Amygdala (tissue), 56 donors: ENCODE measurements at places on chromosomes 6 and 20.
A peak's percentile ranks its signal among the peaks of the same experiment; 100 is the strongest.

- DNase-seq, result no peak
These were observed 70.4 kb downstream of the METTL24 start for GRCh38 chr6:110287462-110288341.

GRCh38 chr6:47413752-47414422, 63.7 kb upstream of the CD2AP start:
- no peak for DNase-seq

GRCh38 chr6:48525849-48526248, 414.9 kb upstream of the PTCHD4 start:
- no peak for DNase-seq

GRCh38 chr20:48702455-48702913, 125.3 kb downstream of the PREX1 start:
- no peak for DNase-seq

DNA sequence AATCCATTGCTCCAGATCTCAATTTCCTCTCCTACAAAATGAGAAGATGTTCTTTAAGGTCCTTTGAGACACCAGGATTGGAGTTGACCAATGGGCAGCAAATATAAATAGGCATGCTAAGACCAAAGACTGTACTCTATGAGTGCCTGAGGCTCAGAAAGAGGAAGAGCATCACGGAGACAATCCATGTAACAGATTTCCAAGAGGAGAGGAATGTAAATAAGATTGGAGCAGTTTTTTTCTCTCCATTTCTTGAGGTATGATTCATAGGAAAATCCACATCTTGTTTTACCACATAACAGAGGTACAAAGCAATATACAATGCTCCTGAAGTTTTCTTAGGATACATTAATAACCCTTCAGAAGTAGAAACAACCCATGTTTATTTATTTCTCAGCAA, 109.8 kb downstream of the UBE3D start:
- DNase-seq, result no peak

DNA sequence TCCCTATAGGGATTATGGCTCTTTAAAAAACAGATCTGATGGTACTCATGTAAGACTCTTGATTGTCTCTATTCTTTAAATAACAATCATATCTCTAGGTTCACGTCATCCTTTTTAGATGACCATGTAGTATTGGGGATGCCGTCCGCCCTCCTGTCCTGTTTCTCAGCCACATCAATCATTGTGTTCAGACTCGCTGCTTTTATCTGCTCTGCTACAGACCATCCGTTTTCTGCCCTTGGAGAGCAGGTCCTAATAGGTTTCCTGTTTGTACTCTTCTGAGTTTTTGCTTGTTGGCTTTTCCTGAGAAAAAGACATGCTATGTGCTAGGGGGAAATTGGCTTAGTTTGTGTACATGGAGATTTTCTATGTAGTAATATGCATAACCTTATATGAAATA, 76.8 kb downstream of the SASH1 start:
- no peak for DNase-seq

GRCh38 chr6:10312445-10312844, 102.4 kb downstream of the TFAP2A start:
- DNase-seq, result no peak

DNA sequence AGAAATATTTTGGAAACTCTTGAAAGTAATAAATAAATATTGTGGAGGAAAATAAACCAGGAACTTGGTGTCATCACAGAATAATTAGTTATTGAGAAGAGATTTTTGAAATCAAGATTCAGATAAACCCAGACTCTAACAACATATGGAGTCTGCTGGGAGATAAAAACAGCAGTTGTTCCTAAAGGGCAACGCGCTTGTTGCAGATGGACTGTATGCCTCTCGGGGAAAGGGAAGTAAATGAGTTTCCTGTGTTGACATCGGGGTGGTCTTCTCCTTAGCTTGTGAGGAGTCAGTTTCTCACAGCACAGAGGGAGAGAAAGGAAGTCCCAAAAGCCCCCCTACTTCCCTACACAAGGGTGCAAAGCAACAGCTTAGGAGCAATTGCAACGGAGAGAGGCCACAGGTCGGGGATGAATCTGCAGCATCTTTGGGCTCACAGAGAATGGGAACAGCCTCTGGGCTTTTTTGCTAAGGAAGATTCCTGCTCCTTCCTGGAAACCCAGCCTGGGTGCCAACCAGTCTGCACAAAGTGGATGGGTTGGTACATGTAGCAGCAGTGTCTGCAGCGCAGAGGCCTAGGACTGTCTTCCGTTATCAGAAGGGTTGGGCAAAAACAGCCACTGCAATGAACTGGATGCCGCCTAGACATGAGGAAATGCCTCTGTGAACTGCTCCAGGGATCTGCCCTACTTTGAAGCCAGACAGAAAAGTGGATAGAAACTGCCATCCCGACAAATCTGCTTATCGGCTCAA, 603.0 kb upstream of the NRSN1 start:
- DNase-seq, result peak; percentile 1

DNA sequence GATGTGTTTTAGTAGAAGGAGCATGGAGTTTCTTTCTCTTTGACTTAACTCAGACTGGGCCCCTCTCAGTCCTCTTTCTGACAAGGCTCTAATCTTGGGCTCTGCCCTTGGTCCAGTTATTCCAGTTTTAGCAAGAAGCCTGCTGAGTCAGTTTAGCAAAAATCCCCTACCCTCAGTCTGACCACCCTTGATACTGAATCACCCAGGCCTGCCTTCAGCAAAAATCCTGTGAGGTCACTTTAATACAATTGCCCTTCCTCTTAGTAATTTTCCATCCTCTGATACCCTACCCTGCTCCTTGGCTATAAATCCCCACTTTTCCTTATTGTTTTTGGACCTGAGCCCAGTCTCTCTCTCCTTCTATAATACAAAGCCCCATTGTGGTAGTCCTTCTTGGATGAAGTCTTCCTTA, 326.7 kb upstream of the NOX3 start:
- no peak for DNase-seq

DNA sequence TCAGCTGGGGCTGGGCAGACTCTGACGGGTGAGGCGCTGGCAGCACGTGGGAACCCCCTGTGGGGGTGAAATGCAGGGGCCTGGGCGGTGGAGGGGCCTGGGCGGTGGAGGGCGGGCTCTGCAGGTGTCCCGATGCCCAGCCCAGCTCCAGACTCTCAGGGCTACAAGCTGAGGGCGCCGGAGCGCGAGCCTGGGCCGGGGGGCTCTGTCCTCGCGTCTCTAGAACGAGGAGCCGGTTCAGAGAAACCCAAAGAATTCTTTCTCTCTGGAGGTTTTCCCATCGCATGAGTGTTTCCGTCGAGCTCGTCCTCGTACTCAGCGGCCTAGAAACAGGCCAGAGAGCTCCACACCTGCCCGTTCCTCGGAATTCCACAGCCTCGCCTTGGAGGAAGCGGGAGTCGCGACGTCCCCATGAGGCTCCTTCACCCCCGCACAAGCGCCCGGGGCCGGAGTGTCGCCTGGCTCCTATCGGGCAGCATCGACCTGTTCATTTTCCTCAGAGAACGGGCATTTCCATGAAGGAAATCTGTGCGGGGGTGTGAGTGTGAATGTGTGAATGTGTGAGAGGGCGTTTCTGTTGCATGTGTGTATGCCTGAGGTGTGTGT, 76.9 kb downstream of the SMOC2 start:
- no peak for DNase-seq

- no peak for DNase-seq
These were observed 15.7 kb upstream of the TMEM217 start for GRCh38 chr6:37273690-37274089.

- peak; percentile 37 for DNase-seq
These were observed 7.5 kb downstream of the NFATC2 start for GRCh38 chr20:51535075-51535386.

- no peak for DNase-seq
These were observed 162.2 kb downstream of the BCAS1 start for GRCh38 chr20:53907968-53908751.

GRCh38 chr6:47687432-47687831, 10.9 kb upstream of the ADGRF4 start:
- DNase-seq, result no peak

GRCh38 chr20:3686867-3687321, 5.1 kb upstream of the ADAM33 start:
- DNase-seq, result peak; percentile 64

DNA sequence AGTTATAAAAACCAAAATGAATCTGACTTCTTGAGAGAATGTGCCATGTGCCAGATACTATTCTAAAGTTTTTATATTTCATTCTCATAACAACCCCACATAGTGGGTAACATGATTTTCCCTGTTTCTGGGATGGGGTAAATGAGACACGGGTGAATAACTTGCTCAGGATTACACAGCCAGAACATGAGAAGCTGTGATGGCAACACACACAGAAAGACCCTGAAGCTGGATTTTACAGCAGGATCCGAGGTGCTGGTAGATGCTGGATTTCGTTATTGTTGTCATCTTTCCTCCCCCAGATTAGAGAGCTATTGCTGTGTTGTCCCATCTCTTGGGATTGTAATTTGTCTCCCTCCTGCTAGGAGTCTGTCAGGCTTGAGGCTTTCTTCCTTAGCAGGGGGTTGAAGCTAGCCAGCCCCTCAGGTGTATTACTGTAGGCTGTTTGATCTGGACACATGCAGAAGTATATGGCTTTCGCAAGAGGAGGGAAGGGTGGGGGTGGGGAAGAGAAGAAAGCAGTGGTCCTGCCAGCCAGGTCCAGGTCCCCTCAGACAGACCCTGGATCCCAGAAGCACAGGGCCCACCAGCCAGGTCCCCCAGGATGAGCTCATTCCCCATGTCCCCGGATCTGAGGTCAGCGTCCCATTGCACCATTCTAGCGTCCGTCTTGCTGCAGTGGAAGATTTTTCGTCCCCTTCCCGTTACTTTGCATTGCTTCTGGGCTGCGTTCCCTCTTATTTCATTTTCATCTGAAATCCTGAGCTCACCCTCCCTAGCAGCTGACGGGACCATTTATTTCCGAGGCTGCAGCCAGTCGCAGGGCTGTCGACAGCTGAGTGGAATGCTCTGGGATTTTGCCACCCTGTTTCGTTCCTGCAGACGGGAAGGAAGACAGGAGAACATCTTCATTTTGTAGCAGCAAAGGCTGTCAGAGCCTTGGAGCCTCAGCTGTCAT, 7.3 kb upstream of the KCNG1 start:
- no peak for DNase-seq

DNA sequence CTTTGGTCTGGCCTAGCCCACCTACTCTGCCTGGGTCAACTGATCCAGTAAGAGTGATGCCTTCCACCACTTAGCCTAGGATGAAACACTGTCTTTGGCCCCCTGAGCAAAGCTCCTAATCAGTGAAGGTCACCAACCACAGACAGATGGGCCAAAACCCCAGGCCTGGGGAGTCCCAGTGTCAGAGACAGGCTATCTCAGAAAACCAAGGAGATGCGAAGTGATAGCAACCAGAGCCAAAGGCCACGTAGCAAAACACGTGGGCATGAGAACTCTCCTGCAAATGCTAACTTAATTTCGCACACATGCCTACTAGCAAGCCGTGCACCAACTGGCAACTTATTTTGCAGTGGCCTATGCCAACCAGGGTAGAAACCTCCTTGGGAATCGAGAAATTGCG, 29.1 kb downstream of the AGPAT4 start:
- no peak for DNase-seq

DNA sequence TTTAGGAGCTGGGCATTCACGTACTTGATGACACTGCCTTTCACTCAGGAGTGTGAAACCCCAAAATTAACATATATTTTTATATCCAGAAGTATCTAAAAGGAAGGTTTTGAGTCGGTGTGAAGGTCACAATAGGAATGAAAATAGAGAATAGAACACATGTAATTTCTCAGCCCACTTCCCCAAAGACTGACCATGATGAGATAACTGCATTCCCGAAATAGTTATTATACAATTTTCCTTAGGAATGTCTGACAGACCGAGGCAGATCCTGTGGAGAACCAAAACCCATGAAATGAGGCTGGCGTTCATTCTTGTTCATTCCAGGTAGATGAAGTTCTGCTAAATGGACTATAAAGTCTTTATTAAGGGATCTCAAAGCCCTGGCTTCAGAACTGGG, 10.3 kb downstream of the NSFL1C start:
- no peak for DNase-seq

- DNase-seq, result no peak
These were observed 480.5 kb upstream of the HTR1E start for GRCh38 chr6:86456821-86457220.

- DNase-seq, result no peak
These were observed 7.2 kb downstream of the PEX3 start for GRCh38 chr6:143457563-143458359.

DNA sequence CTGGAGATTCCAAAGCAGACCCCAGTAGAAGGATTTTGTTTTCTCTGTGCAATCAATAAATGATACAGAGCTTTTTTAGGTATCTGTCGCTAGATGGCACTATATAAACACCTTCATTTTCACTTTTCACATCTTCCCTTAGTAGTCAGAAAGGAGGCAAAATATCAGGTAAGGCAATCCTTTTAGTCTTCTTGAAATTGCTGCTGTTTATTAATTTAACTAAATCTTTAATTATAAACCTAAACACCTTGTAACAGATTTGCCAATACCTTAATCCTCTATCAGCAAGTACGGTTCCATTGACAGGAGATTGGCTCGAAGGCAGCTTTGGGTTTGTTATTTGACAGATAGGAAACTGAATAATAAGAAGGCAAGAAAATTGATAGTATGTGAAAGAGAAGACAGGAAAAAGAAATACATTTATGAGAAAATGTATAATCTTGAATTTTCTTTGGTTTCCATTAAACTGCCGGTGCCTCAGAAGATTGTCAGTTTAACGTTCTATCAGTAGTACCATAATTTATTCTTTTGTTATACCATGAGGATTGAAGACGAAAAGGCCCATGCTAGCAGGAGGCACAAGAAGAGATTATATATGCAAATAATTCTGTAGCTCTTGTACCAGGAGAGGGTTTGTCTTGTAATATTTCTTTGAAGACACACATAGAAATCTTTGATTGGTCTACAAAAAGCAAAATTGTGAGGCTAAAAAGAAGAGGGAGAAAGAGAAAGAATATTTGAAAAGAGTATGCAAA, 23.5 kb upstream of the IBTK start:
- no peak for DNase-seq

DNA sequence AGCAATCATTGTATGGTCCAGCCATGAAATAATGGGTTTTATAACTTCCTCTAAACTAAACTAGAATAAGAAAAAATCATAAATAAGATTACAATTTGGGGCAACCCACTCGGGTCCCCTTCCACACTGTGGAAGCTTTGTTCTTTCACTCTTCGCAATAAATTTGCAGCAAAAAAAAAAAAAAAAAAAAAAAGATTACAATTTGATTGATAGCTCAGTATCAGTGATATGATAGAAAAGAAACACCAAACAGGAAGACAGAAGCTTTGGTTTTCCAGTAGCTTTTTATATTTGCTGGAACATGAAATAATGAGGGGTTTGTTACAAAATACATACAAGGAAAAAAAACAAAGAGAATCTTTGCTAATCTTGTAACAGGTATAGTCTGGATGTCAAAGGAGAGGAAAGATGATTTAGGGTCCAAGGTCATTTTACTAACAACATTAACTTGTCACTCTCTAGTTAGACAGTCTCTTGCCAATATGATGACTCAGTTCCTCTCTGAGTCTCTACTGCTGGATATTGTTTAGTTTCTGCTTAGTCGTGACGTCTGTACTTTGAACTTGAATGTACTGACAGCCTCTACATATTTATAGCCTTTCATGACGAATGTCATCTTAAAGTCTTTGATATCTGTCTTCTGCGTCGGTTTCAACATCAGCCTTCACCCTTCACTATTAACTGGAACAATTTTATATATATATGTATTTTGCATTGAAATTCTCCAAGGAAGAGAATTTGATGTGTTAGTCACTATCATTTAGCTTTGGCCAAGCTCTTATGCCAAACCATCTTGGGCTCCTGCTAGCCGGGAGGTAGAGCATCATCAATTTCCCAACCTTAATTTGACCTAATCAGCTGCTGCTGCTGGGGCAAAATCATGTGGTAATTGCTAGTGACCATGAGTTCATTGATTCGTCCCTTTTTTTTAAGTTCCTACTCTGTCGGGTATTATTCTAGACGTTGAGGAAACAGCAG, 213.1 kb upstream of the STXBP5 start:
- DNase-seq, result no peak

- DNase-seq, result peak; percentile 34
These were observed 35.3 kb downstream of the PANK2 start for GRCh38 chr20:3924304-3925112.
